GM13977 (cell line): ENCODE measurements at places on chromosomes 4 and X.

- no peak for DNase-seq
Observed at GRCh38 chrX:15574017-15574416, 26.7 kb downstream of the ACE2 start.

GRCh38 chr4:178672512-178672911, 1230.3 kb upstream of the AGA start:
- DNase-seq: no peak

DNA sequence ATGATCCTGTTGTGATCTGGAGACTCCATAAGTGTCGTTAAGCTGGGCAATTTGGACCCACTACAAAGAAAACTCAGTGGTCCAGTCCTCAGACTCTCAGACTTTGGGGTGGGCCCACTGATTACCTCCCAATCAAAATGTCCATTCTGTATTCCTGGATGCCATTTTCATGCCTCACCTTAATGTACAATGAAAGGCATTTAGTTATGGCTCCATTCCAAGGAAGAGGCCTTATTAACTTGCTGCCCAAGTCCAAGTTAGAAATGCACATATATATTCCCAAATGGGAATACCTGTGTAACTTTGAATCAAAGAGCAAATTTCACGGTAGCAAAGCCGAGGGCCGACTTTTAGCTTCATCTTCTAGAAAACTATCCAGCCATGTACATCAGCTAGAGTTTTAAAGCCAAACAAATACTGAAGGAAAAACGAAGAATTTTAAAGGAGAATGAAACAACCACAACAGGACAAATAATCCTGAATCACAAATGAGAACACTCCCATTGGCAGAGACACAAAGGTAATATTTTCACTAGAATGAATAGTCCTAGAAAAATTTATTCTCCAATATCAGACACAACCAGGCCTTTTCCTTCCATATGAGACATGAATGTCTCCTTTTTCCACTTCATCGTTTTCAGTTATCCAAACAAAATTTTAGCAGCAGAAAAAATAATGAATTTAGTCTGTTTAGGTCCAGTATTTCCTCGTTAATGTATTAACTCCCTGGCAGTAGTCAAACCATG, 63.7 kb upstream of the HHIP start:
- DNase-seq: no peak

DNA sequence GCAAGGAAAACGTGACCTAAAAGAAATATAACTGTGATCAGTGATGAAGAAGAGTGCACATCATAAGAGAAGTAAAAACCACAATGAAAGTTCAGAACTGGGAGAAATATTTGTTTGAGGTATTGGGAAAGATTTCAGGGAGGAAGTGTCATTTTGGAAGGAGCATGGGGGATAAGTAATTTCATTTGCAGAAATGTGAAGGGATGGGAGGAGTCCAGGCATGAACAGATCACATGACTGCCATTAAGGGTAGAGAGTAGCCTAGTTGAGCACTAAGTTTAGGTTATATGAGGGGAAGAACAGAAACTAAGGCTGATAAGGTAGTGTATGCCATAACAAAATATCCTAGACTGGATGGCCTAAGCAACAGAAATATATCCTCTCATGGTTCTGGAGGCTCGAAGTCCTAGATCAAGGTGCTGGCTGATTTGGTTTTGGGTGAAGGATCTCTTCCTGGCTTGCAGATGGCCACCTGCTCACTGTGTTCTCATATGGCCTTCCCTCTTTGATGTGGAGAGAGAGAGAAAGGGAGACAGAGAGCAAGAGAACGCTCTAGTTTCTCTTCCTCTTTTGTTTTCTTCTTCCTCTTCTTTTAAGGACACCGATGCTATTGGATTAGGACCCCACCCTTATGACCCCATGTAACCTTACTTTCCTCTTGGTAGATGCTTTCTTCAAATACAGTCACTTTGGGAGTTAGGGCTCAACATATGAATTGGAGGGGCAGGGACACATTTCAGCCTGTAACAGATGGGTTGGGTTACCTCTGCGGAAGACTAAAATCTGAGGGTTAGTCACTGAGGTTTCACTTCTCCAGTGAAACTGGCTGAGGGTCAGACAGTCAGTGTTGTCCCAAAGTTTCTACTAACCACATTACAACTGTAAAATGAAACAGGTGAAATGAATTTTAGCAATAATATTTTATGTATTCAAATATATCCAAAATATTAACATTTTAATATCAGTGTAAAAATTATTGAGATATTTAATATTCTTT, 77.9 kb downstream of the EGF start:
- DNase-seq: peak; percentile 36

GRCh38 chrX:123563167-123563566, 169.7 kb downstream of the THOC2 start:
- no peak for DNase-seq

DNA sequence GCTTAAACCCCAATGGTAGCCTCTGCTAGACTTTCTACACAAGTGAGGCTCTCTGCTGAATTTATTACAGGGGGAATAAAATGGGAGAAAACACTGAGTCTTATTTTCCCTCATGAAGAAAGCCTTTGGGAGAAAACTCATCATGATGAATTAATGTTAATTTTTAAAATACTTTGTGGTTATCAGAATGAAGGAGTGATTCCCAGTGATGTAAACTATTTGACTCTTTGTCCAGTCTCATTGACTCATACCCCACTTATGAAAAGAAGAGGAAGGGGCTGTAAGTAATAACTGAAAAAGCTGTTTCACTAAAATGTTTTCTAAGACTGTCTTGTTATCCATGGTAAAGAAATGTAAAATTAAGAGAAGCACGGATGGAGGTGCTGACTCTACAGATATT, 208.8 kb downstream of the GRIA3 start:
- no peak for DNase-seq

- no peak for DNase-seq
Observed at GRCh38 chrX:107827030-107827831, 1.6 kb downstream of the MID2 start.

- peak; percentile 50 for DNase-seq
Observed at GRCh38 chrX:103607364-103608305, at the start of gene TCEAL3. TCEAL3 (plus strand) TSS chrX:103607963; CDS start chrX:103609065, 1,102 bp downstream.

GRCh38 chr4:6892190-6892908, 17.3 kb upstream of the TBC1D14 start:
- peak; percentile 37 for DNase-seq

DNA sequence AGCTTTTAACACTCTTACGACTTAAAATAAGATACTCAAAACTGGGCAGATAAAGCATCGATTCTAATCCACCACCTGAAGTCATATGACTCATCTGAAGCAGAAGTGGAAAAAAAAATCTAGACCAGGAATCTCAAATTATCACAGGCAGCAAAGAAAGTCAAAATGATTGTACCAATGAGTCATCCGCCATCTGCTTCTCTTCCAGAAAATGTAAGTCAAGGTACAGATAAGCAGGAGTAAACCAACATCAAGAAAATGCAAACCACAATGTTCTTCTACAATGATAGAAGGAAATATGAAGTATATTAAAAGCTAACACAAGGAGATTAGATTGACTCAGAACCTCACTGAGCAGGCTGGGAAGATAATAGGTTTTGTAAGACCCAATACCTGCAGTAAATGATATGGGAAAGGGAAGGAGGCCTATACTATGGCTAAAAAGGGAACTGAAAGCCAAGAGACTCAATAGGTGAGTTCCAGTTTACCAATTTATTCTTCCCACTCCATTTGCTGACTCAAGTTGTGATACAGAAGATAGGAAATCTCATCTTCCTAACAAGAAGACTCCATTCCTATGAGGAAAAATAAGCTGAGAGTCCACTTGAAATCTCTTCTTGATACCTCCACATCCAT, 88.4 kb upstream of the TET2 start:
- DNase-seq: no peak

GRCh38 chr4:119510395-119511149, 118.0 kb downstream of the PDE5A start:
- DNase-seq: no peak

- DNase-seq: no peak
Observed at GRCh38 chr4:53921856-53922255, 142.5 kb downstream of the CHIC2 start.

DNA sequence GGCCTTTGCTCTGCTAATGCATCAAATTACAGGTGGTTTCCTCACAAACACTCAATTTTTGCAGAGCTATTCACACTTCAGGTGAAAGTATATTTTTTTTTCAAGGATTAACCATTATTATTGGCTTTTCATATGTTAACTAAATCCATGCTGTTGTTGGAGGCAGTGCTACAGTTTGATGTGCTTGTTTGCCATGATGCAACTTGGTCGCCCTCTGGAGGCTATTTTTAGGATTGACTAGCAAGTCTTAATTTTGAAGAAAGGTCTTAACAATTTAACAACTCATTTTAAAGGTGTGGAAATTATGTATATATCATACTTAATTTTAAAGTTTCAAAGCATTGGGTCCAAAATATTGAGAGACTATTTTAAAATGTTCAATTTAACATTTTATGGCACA, 168.8 kb upstream of the FAM47A start:
- peak; percentile 18 for DNase-seq

GRCh38 chrX:9493936-9494335, 29.1 kb downstream of the TBL1X start:
- no peak for DNase-seq

DNA sequence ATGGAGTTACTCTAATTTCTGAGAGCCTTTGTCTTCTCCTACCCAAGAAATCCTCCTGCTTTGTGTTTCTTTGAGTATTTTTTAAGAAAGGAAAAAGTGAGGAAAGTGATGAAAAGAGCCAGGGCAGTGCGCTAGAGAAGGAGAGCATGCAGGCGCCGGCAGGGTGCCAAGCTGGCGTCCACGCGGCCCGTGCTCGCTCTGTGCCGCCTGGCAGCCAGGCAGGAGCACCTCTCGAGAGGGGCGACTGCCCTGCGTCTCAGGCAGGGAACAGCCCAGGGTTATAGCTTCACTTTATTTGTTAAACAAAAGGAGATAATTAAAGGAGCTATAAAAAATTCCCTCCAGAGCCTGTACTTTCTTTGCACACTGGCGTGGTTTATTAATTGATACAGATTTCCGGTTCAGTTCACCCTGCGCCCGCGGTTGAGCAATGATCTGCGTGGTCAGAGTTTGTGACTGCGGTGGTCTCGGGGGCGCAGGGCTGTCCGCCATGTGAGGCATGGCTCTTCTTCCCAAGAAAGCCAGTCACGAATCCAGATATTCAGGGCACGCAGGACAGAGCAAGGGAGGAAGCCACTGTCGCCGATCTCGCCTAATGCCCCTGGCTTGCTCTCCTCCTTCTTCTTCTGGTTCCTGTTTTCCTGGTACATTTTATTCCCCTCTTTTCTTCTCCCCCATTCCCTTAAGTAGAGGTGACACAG, 110.8 kb upstream of the PAQR3 start:
- DNase-seq: no peak

GRCh38 chr4:121219227-121219626, 55.1 kb upstream of the TNIP3 start:
- no peak for DNase-seq

GRCh38 chrX:71870208-71871098, 40.2 kb upstream of the NHSL2 start:
- no peak for DNase-seq

DNA sequence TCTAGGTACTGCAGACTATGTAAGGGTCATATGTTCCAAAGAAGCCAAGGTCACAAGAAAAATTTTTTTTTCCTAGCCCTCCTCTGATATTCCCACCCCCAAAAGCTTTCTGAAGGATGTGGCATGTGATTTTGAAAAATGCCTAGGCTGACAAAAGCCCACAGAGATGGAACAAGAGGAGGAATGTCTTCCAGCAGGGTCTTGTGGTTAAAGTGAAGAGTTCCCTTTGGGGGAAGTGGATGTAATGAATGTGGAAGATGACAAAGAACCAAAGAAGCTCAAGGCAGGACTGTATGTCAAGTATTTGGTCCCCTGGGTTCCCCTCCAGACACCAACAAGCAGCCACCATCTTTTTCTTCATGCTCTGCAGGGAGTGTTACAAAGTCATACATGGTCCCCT, 268.8 kb downstream of the BCOR start:
- DNase-seq: no peak

- DNase-seq: no peak
Observed at GRCh38 chr4:186807808-186808629, 84.4 kb upstream of the FAT1 start.

DNA sequence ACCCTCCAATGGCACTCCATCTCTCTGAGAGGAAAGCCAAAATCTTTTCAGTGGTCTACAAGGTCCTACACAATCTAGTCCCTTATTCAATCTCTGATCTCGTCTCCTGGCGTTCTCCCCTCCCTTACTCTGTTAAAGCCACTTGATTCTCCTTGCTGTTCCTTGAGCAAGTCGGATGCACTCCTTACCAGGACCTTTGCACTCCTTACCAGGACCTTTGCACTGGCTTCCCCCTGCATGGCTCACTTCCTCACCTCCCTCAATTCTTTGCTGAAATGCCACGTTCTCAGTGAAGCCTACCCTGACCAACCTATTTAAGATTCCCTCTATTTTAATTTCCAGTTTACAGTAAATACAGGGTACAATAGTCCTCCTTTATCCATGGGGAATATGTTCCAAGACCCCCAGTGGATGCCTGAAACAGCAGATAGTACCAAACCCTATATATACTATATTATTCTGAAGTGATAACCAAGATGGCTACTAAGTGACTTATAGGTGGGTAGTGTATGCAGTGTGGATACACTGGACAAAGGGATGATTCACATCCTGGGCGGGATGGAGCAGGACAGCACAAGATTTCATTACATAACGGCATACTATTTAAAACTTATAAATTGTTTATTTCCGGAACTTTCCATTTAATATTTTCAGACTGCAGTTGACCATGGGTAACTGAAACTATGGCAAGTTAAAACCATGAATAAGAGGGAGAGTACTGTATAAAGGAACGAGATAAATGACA, 6.5 kb upstream of the DLG3 start:
- DNase-seq: no peak

DNA sequence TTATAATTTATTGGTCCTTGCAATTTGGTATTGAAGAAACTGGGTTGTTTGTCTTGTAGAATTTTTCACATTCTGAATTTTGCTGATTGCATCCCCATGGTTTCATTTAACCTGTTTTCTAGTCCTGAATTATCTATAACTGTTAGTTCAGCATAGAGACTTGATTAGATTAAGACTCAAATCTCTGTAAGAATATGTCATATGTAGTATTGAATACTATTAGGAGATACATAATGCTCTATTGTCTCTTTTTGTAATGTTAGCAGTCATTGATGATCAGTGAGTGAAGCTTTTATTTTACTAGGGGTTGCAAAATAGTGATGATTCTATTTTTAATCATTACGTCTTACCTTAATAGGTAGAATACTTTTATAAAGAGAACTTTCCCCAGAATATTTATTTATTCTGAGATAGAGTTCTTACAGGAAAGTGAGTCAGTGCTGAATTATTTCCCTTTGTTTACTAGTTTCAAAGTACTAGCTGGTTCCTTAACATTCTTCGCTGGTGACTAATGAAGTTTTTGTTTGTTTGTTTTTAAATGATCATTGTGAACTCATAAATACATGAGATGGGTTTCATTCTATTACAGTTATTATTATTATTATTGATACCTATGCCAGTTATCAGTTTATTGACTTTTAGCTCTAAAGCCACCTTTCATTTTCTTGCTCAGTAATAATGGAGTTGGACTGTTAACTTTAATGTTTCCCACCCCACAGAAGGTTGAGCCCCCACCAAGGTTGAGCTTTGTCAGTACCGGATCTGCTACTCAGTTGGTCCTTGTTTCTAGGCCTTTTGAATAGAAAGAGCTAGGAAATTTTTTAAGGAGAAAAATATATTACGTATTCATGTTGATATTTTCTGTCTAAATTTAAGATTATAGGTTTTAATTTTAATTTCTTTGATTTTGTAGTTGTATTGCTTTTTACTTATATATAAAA, 102.3 kb downstream of the LARP1B start:
- DNase-seq: no peak
